ENCODE measurements at places on chromosomes 12 and 14.

DNA sequence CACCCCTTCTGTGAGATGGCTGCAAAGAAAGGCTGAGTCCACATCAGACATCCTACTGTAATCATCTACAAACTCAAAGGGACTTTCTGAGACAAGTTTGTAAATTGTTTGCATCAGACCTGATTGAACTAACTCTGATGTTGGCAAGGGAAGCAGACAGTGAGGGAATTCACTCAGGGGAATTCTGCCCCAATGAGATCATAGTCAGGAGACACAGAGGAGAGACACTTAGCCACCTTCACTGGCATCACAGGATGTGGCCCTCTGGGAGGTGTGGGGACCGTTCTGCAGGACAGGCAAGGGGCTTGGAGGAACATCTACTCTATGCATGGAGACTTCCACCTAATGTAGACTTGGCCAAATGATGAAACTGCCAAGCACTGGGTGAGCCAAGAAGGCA, 70.7 kb upstream of the DDX11 start:
- no peak for DNase-seq

GRCh38 chr12:88362439-88362838, 217.8 kb downstream of the KITLG start:
- DNase-seq = no peak

GRCh38 chr12:59927032-59927431, 331.2 kb downstream of the SLC16A7 start:
- no peak for DNase-seq

GRCh38 chr14:86613786-86614185, 1083.8 kb downstream of the FLRT2 start:
- DNase-seq = no peak

DNA sequence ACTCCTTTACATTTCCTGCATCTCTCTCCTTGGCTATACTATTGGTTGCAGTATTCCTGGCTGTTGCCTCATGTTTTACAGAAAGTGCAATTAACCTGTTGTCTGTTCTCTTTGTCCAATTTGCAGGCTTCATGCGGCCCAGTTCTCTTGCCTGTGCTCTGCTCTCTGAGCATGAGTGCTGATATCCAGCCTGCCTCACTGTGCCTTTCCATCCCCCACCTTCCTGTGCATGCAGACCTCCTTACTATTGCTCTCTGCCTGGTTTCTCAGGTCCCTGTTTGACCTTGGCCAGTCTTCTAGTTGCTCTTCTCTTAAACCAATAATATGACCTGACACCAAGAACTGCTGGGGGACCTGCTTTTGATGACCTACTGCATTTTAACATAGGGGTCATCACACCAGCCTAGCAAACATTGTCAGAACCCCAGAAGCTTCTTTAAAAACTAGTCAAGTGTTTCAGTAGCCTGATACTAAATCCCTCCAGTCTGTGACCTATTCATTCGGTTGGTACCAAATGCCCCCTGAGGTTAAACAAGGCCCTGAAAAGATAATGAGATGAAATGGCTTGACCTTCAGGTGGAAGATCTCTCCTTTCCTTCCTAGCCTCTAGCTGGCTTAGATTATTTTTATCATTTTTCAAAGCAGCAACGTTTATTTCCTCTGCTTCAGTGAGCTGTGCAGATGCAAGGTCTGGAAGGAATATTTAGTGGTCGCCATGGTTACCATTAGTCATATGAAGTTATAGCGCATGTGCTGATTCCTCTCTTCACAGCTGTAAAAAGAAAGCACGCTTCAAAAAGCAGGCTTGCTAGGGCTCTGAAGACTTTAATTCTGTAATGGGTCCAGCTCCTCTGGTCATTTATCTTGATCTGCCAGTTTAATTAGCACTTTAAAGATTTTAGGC, 216.5 kb downstream of the PHLDA1 start:
- no peak for DNase-seq

DNA sequence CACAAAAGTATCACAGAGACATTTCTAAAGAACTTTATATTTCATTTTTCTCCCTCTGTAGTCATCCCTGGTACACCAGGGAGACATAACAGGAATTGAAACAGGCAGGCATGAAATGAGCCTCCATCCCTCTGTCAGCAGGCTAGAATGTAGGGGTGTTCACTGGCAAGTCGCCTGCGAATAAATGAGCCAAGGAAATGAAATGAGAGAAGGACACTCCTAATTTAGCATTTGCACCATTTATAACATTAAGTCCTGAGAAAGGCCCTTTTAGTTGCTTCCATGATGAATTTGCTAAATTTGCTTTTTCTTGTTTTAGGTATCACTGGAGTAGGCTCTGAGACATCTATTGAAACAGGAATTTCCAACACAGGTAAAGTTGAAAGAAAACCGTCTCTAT, 192.4 kb upstream of the CNTN1 start:
- no peak for DNase-seq

DNA sequence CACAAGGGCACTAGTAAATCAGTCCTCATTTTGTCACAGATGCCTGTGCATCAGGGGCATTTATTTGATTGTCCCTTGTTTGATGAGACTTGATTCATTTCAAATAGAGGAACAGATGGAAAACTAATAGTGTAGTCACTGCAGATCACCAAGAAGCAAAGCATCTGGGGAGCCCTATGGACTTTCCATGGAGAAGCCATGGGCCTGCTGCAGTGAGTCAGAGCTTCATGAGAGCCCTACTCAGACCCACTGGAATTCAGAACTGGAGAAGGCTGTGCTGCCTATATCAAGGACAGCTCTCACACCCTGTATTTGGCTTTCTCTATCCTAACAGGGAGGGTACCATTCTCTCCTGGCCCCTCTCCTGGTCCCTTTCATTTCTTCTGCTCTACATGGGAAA, 126.2 kb downstream of the GRIP1 start:
- DNase-seq = no peak

DNA sequence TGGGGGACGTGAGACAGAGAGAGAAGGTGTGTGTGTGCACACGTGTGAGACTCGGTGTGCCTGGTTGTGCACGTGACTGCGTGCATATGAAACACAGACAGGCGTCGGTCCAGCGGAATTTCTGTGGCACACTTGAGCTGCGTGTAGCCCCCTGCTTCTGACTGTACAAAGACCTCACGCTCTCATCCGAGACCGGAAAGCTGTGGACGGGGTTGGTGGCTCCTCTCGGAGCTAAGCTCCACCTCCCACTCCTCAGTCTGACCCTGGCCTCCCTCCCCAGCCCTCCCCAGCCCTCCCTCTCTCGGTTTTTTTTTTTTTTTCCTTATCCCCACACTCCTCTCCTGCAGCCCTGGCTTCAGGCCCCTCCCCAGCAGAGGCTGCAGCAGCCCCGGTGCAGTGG, 8.3 kb upstream of the C14orf180 start:
- no peak for DNase-seq

- DNase-seq = no peak
Observed at GRCh38 chr12:67982164-67982563, 7.1 kb upstream of the IFNG-AS1 start.

DNA sequence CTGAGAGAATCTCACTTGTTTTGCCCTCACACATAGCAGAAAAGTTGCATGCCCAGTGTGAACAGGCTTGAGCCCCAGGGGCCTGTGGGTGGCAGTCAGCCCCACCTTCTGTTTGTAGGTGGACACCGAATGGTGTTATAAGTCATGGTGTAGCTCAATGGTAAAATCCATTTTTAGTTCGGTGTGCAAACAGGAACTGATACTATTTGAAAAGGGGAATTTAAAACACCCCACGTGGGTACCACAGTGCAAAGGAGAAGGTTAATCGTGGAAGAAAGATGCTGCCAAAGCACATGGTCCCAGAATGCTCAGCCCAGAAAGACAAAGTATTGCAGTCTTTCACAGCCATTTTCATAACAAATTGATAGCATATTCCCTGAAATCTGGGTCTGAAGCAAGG, 71.8 kb upstream of the GZMB start:
- DNase-seq = no peak

GRCh38 chr14:75418850-75419768, 8.7 kb upstream of the JDP2 start:
- DNase-seq = no peak

DNA sequence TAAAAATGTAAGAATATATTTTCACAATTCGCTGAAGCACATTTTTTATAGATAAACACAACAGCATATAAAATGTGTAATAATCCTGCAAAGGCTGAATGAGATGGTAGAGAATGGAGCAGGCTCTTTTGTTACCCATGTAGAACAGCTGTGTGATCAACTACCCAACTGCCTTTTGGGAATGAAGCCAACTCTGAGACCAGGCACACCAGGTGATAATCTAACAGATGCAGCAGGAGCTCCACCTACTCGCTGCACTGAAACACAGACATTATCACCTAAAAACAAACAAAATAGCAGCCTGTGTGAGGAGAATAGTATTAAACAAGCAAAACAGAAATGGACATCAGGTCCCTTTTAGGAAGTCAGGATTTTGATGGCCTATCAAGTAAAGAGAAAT, 183.3 kb downstream of the CCDC59 start:
- no peak for DNase-seq

GRCh38 chr14:68235011-68235410, 415.4 kb downstream of the RAD51B start:
- DNase-seq = no peak

DNA sequence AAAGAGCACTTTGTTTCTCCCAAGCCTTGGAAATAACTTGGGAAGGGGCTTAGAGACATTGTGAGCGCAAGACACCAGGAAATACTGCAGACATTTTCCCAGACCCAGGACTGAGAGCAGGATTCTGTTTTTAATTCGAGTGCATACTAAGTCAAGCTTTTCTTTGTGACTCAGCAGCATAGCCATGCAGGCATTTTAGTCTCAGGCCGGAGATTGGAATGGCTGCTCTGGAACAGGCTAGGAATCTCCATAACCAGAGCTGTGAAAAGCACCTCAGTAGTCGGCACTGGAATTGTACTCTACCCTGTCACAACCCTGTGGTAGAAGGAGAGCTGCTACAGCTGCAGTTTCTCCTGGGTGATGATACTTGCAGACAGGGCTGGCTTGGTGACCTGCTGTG, 28.9 kb upstream of the GARIN6 start:
- DNase-seq = no peak

GRCh38 chr12:40615590-40615989, 76.6 kb upstream of the CNTN1 start:
- no peak for DNase-seq

GRCh38 chr14:37247791-37248461, 50.2 kb downstream of the MIPOL1 start:
- no peak for DNase-seq

- no peak for DNase-seq
Observed at GRCh38 chr12:39892146-39892545, 213.7 kb downstream of the SLC2A13 start.

GRCh38 chr12:29739279-29739991, 44.3 kb downstream of the TMTC1 start:
- DNase-seq = no peak

DNA sequence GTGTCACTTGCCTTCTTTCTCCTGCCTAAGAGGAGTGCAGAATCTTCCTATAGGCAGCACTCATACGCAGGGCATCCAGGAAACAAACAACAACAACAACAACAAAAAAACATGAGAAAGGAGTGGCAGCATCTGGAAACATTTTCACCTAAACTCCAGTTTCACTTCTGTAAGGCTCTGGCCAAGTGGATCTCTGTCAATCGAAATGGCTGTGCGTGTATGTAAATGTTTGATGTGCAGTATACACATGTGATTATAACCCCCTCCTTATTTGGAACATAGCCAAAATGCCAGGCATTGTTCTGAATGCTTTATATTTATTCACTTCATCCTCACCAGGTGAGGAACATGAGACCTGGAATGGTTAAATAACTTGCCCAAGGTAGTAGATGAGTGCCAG, 76.8 kb downstream of the COX16 start:
- DNase-seq = no peak

GRCh38 chr12:81079280-81080076, 1.6 kb downstream of the ACSS3 start:
- DNase-seq = no peak

DNA sequence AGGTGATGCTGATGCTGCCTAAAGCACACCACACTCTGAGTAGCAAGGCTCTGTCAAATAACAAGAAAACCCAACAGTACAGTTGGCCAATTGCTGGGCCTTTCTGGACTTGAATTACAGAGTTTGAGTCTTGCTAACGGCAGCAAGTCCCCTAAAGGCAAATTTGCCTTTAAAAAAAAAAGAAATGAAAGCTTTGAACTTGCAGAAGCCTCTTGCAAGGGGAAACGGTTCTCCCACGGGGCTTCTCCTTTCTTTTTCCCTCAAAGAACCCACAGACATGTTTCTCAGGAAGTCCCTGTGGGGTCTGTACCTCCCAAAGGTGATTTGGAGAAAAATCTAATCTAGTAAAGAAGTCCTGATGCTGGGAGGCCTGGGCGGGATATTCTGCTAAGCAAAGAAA, 191.3 kb upstream of the MYL2 start:
- DNase-seq = no peak

DNA sequence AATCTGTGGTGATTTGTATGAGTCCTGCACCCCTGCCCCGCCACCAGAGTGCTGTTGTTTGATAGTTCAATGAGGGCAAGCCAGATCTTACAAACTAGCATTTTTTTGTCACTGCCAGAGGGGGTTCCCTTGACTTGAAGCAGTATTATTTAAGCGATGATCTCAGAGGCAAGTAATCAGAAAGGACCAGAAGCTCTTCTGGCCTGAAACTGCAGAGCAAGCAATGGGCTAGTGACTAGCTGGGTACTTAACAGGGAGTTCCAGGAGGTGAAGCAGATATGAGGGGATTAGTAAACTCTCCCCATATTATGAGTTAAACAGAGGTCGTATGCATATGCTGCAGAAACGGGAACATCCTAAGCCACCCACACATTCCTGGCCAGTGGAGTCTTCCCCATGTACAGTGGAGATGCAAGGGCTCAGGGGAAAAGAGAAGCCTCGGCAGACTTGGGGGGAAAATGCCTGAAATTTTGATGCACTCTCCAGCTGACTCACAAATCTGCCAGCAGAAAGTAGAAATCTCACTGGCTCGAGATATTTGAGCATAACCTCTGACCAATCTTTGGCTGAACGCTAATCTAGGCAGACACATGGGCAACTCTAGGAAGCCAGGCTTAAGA, 8.3 kb upstream of the CRACR2A start:
- no peak for DNase-seq

- DNase-seq = no peak
Observed at GRCh38 chr12:69338120-69338859, 9.9 kb upstream of the LYZ start.

GRCh38 chr12:122947352-122947792, 18.9 kb downstream of the ABCB9 start:
- no peak for DNase-seq

DNA sequence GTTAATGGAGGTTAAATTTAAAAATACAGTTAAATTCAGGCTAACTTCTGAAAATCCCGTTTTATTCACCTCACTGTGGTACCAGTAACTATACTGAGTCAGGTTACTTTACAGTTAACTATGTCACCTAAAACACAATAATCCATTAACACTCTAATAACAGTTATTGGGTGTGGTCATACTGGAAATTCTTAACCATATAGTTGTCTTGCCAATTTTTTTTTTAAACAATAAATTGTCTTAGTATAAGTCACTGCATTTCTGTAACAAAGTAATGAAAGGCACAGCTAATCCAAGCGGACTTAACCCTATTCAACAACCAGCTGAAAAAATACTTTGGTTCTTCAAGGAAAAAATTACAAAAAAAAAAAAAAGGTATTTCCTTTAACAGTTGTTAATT, 16.2 kb upstream of the PHLDA1 start:
- no peak for DNase-seq
